ENCODE measurements at places on chromosomes 6 and 20. TPM values are rescaled to one million over a fixed set of nuclear protein-coding genes. Genes with fewer than 3 reads are reported as not detected.

DNA sequence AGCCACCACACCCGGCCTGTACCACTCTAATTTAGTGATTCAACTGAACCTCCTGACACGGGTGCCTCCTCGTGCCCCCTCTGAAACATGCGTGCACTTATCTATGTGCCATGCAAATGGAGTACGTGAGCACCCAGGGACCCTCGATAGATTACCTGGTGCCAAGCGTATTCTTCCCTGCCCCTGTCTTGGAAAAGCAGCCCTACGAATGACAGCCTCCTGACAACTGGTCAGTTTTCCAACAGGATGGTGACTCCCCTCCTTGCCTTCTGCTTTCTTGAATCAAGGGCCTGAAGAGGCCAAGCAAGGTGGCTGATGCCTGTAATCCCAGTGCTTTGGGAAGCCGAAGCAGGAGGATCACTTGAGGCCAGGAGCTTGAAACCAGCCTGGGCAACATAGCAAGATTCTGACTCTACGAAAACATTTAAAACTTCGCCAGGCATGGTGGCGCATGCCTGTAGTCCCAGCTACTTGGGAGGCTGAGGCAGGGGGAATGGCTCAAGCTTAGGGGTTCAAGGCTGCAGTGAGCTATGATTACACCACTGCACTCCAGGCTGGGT is 25.4 kb upstream of the SYNJ2 start:
- H3K27me3 ChIP-seq, result no peaks in the 10 kb centered on the region
- H3K4me3 ChIP-seq, result no peak overlapping the region
- H3K36me3 ChIP-seq, result peaks cover 28% of the 10 kb centered on the region
- no peak for DNase-seq
- no peaks in the 10 kb centered on the region for H3K4me1 ChIP-seq

DNA sequence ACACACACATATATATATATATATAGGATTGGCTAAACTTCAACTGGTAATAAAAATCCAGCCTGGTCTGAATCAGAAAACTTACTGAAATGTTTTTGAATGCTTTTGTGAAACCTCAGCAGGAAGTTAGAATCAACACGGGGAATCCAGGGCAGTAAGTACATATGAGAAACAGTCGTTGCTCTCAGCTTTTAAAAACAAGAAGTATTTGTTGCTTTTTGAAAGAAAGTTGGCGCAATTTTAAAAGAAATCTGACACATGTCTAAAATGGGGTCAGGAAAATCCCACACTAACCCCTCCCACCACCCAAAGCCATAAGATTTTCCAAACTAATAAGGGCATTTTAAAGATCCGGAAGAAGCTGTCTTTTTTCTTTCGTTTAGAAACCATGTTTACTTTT is 11.5 kb upstream of the CCDC170 start:
- no peaks in the 10 kb centered on the region for H3K27me3 ChIP-seq
- no peak for DNase-seq
- no peaks in the 10 kb centered on the region for H3K4me1 ChIP-seq
- H3K36me3 ChIP-seq, result no peaks in the 10 kb centered on the region
- H3K27ac ChIP-seq, result no peak overlapping the region

CRIP3 gene
- total RNA-seq, result 0.69 TPM

FAM83D gene
- 4.9 TPM for total RNA-seq

DNA sequence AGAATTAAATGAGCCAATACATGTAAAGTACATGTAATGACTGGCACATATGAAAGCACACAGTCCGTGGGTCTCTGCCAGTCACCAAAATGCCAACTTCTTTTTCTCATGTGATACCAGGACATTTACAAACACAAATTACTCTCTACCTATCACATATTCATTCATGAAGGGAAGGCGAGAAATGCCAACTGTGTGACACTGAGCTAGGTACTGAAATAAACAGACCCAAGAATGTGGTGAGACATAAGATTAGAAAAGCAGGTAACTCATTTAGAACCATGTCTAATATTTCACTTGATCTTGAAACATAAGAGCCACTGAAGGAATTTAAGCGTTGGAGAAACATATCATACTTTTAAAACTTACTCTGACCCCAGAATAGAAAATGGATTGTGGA is 41.4 kb downstream of the HBS1L start:
- no peak for DNase-seq
- H3K36me3 ChIP-seq, result no peaks in the 10 kb centered on the region
- H3K4me3 ChIP-seq, result no peak overlapping the region
- H3K27me3 ChIP-seq, result peaks cover 1% of the 10 kb centered on the region
- no peak overlapping the region for H3K27ac ChIP-seq

GRCh38 chr6:168999392-168999791 is 254.3 kb downstream of the THBS2 start:
- no peak overlapping the region for H3K4me3 ChIP-seq
- peaks cover 5% of the 10 kb centered on the region for H3K36me3 ChIP-seq
- no peaks in the 10 kb centered on the region for H3K4me1 ChIP-seq
- H3K27me3 ChIP-seq, result no peaks in the 10 kb centered on the region

GRCh38 chr6:109526905-109527628 is 44.0 kb upstream of the ZBTB24 start:
- no peaks in the 10 kb centered on the region for H3K27me3 ChIP-seq
- H3K27ac ChIP-seq, result no peak overlapping the region
- H3K4me3 ChIP-seq, result no peak overlapping the region
- H3K36me3 ChIP-seq, result peaks cover 5% of the 10 kb centered on the region
- DNase-seq, result peak; percentile 28

GRCh38 chr6:20124545-20124944 is 87.7 kb downstream of the MBOAT1 start:
- H3K4me3 ChIP-seq, result no peak overlapping the region
- no peaks in the 10 kb centered on the region for H3K27me3 ChIP-seq
- H3K4me1 ChIP-seq, result peaks cover 2% of the 10 kb centered on the region
- no peaks in the 10 kb centered on the region for H3K36me3 ChIP-seq
- no peak overlapping the region for H3K27ac ChIP-seq

CTAGE9 gene
- total RNA-seq, result not detected

DNA sequence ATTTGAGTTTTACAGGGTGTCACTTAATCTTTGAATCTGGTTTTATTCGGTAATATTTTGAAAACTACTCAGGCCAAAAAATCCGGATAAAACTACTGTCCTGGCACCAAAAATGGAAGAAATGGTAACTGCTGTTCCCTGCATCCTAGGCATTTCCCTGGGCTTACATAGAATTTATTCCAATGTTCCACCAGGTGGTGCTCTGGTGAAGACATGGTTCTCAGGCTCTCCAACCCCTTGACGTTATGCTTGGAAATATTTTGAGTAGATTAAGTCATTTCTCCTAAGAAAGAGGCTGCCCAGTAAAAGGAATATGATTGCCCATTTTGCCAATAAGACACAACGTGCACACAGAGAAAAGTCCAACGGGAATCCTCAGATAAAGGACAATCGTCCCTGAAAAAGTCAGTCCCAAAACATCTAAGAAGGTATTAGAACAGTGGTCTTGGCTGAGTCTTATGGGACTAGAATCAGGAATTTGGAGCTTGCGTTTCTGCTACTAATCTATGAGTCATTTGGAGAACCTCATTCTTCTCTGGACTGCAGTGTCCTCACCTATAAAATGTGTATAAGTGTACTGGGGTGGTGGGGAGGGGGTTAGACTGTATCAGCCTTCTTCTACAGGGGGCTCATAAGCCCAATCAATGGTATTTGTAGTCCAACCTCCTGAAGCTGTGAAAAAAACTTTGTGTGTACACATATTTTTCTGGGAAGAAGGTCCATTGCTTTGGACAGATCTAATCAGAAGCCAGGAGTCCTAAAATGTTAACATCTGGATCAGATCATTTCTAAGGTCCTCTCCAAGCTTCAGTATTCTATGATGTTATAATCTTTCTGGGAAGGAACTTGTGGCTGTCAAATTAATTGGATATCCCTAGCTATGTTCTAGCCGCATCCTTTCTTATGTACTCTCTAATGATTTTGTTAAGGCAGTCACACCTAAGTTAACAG is 131.0 kb upstream of the BMP2 start:
- H3K4me1 ChIP-seq, result peaks cover 7% of the 10 kb centered on the region
- no peak overlapping the region for H3K4me3 ChIP-seq
- no peak overlapping the region for H3K27ac ChIP-seq
- no peak for DNase-seq

GRCh38 chr6:170181338-170181690 is 109.6 kb downstream of the DLL1 start:
- peaks cover 24% of the 10 kb centered on the region for H3K36me3 ChIP-seq
- H3K4me3 ChIP-seq, result no peak overlapping the region
- peaks cover 9% of the 10 kb centered on the region for H3K4me1 ChIP-seq
- H3K27ac ChIP-seq, result no peak overlapping the region
- no peak for DNase-seq
- H3K27me3 ChIP-seq, result peaks cover 15% of the 10 kb centered on the region

DNA sequence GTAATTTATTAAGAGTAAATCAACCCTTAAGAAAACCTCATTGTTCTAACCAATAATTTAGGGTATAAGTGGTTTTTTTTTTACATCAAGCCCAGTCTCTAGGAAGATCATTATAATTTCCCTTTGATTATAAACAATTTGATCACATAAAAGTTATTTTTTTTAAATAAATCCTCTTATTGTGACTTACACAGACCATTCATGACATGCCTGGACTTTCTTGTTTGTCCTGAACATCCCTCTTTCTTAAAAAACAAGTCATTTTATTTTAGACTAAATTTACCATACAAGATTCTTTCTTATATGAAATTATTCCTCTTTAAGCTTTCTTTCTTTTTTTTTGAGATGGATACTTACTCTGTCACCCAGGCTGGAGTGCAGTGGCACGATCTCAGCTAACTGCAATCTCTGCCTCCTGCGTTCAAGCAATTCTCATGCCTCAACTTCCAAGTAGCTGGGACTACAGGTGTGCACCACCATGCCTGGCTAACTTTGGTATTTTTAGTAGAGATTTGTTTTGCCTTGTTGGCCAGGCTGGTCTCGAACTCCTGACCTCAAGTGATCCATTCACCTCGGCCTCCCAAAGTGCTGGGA is 53.6 kb upstream of the AGPAT4 start:
- DNase-seq, result no peak
- no peaks in the 10 kb centered on the region for H3K4me1 ChIP-seq
- no peak overlapping the region for H3K4me3 ChIP-seq
- peaks cover 15% of the 10 kb centered on the region for H3K36me3 ChIP-seq
- no peak overlapping the region for H3K27ac ChIP-seq

GRCh38 chr6:40791004-40791403 is 203.8 kb upstream of the LRFN2 start:
- H3K4me1 ChIP-seq, result peaks cover 19% of the 10 kb centered on the region
- peaks cover 3% of the 10 kb centered on the region for H3K27me3 ChIP-seq
- H3K36me3 ChIP-seq, result no peaks in the 10 kb centered on the region
- no peak for DNase-seq
- no peak overlapping the region for H3K27ac ChIP-seq

DNA sequence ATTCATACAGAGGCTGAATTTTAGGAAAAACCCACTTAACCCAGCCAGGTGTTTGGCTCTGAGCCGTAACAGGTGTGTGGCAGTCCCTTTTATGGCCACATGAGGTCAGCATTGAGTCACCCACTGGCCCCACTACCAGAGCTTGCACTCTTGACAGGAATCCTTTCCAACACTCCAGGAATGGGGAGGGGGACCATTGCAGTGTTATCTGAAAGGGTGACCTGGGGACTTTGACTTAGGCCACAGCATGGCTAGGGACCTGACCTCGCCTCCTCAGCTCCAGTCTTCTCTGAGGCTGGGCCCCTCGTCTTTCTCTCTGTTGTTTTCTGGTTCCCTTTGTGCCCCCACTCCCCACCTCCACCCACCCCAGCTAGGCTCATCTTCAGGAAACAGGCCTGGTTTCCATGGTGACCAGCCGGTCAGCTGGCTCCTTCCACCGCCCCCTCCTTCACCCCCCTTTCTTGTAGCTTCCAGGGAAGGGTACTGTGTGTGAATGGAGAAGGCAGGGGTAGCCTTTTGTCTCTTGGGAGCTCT is 2.1 kb upstream of the TMEM151B start:
- H3K27me3 ChIP-seq, result peaks cover 23% of the 10 kb centered on the region
- H3K27ac ChIP-seq, result peak overlapping the region; percentile 33
- H3K4me1 ChIP-seq, result peaks cover 45% of the 10 kb centered on the region
- peak overlapping the region; percentile 61 for H3K4me3 ChIP-seq
- H3K36me3 ChIP-seq, result no peaks in the 10 kb centered on the region

DNA sequence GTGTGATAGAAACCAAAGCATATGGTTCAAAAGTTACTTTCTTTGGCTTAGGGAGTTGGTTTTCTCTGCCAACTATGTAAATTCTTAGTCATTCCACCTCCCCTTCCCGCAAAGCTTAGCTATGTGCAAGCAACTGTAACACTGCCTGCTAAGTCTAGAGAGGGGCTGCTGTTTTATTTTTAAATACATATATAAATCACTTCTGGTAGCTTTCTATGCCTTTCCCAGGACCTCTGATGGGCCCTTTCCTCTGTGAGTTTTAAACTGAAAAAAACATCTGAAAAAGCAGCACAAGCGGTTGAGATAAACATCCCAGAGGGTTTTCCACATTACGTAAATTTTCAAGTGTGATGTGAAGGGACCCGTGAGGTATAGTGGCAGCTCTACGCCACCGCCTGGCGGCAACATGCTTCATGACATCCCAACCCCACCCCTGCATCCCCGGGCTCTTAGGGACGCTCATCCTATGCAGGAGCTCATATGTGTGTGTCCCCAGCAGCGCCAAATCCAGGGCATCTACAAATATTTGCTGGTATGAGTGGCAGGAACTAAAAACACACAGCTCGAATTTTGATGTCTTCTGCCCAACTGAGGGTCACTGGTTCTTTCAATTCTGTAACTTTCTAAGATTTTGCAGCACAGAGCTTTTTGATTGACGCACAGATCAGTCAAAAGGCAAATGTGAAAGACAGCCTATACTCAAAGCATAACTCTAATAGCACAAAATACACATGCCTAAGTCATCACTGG is 12.7 kb downstream of the SAYSD1 start:
- peaks cover 27% of the 10 kb centered on the region for H3K4me1 ChIP-seq
- no peaks in the 10 kb centered on the region for H3K27me3 ChIP-seq
- H3K4me3 ChIP-seq, result peak overlapping the region; percentile 48
- H3K36me3 ChIP-seq, result no peaks in the 10 kb centered on the region
- DNase-seq, result peak; percentile 82

DNA sequence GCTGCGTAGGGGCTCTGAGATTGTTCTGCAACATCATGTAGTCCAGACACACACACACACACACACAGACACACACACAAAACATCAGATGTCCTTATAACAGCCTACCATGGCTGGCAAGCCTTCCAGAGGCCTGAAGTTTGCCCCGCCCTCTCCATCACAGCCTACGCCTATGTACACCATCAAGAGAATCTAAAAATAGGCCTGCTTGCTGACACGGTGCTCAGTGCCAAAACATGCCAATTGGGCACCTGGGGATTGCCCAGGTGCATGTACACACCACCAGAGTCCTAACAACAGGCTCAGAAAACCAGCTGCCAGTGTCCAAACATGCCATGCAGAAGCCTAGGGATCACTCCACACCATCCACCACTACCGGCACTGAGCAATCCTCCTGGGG is 391.7 kb upstream of the SPTLC3 start:
- no peaks in the 10 kb centered on the region for H3K4me1 ChIP-seq
- DNase-seq, result no peak
- no peaks in the 10 kb centered on the region for H3K36me3 ChIP-seq
- H3K27ac ChIP-seq, result no peak overlapping the region
- H3K4me3 ChIP-seq, result no peak overlapping the region

- H3K27me3 ChIP-seq, result no peaks in the 10 kb centered on the region
- DNase-seq, result no peak
- no peak overlapping the region for H3K27ac ChIP-seq
- no peak overlapping the region for H3K4me3 ChIP-seq
These were observed 17.8 kb downstream of the TMEM30A start for GRCh38 chr6:75266716-75267291.
